ENCODE measurements at places on chromosomes 2 and 18.

DNA sequence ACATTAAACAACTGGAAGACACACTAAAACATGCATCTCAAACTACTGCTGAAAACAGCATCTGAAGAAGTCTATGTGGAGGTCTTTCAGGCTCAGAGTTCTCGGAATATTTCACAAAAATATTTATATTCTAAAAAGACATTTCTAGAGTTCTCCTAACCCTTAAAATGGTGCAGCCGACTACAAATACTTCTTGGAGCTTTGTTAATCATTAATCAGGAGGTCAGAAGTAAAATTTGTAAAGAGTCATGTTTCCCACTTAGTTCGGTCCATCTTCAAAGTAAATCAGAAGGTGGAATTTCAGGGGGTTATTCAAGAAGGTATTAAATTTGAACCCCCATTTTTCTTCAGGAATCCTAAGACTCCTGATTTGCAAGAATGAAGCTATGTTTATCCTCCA lies 72.7 kb downstream of the FAM228A start:
- DNase-seq, result no peak

DNA sequence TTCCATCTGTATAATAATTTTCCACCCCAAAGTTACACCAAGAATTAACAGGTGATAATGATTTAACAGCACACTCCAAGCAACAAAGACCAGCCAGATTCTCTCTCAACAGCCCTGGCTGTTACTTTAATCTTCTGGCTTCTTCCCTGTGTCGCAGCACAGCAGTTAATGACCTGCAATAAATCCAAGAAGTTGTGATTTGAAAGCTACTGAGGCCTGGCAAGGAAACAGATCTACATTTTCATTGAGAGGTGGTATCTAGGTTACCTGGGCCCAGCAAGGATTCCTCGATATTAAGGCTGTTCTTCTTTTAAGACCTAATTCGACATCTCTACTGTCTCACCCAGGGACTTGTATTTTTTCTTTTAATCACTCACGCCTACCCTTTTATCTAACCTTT lies 433.8 kb downstream of the NBAS start:
- DNase-seq, result no peak

- no peak for DNase-seq
These were observed 7.2 kb upstream of the ITGB6 start for GRCh38 chr2:160207271-160207670.

DNA sequence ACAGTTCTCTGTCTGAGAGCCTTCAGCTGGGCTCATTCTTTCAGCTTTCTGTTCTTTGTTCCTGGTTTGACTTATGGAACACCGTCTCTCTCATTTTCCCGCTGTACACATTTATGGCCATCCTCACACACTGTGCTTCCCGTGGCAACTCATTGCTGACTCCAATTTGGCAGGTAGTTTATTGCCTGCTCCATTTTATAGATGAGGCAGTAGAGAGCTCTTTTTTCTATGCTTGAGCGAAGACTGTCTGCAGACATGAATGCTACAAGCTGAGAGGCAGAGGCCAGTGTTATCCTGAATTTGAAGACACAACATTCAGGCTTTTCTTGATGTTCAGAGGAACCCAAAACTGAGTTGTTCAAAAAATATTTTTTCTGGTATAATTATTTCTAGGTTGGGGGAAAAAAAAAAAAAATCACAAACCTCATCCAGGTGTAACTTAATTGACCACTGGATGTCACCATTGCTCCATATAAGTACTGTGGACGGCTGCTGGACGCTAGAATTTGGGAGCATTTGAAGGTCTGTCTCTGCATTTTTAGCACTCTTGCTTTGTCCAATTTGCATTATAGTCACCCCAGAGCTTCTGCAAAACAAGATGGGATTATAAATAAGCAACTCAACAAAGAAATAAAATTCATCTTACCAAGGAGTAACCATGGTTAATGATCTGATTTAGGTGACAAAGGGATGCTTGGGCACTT lies 83.5 kb downstream of the HRH4 start:
- no peak for DNase-seq

GRCh38 chr2:183505911-183506310 lies 381.7 kb downstream of the NUP35 start:
- DNase-seq, result no peak

DNA sequence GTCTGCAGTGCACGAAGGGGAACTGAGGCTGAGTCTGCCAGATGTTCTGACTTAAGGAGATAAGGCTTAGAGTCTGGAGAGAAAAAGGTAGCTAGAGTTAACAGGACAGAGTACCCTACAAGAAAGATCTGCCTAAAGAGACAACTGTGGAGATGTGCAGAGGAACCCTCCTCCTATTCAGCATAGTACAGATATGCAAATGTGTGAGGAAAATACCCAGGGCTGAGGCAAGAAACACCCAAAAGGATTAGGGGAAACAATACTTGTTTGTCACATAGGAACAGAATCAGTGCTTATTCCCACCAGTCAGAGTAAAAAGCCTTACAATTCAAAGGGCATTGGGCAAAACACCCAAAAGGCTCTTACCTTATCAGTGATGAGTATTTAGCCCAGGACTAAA lies 67.8 kb downstream of the SS18 start:
- DNase-seq, result no peak
